ENCODE measurements at places on chromosomes 1 and 21.

DNA sequence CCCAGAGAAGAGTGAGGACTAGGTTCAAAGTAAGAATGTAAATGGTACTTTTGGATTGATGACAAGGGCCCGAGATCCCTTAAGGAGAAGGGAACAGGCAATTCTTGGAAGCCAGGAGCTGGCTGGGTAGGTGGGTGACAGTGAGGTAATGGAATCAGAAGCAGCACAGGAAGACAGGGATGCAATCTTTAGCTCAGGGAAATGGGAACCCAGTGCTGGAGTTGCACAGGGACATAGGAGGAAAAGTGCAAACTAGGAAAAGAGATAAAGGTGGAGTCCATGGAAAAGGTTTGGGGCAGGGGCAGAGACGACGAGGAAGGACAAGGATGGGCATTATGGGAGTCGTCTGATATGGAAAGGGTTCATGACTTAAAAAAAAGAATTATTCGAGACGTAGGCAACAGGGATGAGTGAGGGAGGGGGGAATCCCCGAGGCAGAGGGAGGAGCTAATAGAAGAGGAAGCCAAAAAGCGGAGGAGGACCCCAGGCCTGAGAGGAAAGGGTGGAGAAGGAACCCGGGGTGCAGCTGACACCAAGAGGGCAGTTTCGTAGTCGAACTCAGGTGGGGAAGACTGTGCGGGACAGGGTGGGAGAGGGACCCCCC, 495 bp downstream of the PI4KB start:
- DNase-seq: peak; percentile 71

DNA sequence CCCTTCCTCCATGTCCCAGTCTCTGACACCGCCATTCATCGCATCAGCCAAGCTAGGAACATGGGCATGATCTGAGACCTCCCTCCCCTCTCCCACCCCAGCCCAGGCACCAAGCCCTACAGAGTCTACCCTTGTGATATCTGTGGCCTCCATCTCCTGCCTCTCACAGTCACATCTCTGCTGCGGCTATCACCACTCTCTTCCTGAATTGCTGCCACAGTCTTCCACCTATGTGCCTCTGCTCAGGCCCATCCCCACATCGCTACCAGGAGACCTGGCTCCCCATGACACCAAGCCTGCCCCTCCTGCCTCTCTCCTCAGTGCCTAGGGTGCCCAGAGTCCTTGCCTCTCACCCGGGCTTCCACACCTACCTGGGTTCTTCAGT, 82.7 kb upstream of the BCAR3 start:
- no peak for DNase-seq

GRCh38 chr1:87074001-87074795, 159.8 kb downstream of the HS2ST1 start:
- DNase-seq: no peak

DNA sequence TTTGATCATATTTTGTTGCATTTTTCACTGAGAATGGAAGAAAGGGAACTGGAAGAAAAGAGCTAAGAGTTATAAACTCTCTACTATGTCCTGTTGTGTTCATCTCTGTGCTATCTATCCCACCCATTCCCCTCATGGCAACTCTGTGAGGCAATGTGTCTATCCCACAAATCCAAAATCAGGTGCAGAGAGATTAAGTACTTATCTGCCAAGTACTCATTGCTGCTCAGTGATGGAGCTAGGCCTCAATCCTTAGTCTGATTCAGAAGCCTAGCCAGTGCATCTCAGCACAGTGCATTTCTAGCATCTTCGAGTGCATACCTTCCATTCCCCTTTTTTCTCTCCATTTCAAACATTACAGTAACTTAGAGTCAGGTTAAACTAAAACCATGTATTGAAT, 270.6 kb downstream of the TPR start:
- no peak for DNase-seq

DNA sequence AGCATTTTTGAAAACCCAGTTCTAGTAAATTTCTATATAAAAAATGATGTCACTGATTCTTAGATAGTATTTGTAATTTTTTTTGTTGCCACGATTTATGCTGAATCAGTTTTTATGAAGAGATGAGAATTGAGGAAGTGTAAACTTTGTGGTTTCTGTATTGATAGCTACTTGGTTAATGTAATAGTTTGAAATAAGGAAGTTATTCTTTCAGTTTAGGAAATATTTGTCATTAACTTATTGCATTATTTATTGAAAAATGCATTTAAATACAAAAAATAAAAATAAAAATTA, 97.8 kb downstream of the ZFYVE9 start:
- no peak for DNase-seq

DNA sequence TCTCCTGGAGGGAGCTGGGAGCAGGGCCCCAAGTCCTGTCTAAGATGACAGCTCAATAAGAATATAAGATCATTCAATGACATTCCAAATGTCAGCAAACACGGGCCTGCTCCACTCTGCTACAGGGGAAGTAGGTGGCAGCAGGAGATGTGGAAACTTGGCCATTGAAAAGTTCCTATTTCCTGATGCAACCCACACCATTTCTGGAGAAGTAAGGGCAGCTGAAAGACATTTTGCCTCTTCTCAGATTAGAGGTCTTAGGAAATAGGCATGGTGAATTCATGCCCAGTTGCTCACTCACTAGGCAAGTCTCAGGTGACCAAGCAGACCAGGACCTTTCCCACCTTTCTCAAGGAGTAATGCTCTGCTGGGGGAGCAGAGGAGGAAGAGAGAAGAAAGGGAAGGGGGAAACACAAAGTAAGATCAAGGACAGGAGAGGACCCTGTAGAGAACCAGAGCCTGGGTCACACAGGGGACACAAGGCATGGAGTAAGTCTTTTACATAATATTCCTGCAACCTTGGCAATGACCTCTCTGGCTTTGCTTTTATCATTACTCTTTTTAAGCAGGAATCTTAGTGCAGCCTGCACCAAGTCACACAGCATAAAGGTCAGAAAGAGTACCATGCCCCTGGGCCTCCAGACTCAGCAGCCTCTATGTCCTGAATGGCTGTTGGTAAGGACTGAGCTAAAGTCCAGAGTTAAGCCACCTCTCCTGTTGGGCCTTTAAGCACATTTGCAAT, 68.9 kb downstream of the DMAP1 start:
- DNase-seq: no peak

GRCh38 chr1:233607252-233608119, 6.4 kb upstream of the KCNK1 start:
- no peak for DNase-seq

- DNase-seq: no peak
Observed at GRCh38 chr1:201761871-201762270, 67.1 kb upstream of the IPO9 start.

DNA sequence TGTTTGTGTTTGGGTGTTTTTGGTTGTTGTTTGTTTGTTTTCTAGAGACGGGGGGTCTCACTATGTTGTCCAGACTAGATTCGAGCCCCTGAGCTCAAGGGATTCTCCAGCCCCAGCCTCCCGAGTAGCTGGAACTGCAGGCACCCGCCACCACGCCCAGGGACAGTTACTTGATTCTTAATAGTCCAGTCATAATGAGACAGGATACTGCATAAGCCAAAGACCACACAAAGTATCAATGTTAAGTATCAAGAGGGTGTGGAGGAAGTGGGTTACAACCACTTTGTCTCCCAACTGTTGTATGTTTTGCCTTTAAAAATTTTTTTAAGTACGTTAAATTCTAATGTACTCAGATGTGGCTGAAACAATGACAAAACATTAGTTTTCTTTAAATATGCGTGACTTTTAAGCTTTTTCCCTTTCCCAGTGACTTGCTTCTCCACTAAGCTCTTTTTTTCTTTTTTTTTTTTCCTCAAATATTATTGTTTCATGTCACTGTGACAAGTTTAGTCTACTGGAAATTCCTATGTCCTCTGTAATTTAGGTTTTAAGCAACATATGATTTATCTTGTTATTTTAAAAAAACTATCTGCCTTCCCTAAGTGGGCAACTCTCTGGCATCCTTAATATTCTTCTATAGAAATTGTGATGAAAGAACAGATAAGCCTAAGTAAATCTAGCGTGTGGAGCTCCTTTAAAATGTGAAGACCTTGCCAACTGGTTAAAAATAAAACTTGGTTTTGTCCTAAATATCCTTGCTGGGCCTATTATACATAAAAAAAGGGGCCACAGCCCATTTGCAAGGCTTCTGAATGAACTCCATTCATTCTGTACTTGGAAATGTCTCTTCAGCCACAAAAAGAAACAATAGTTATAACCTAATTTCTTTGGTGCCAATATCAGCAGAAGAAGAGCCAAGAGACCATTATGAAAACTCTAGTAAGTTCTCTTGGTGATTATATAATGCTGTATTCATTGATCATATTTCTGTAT, 56.2 kb upstream of the DPH5 start:
- peak; percentile 53 for DNase-seq
